ENCODE measurements at places on chromosomes 6 and 20.

GRCh38 chr6:118914598-118914997 is 20.4 kb downstream of the MCM9 start:
- DNase-seq = no peak

- no peak for DNase-seq
These were observed 193.1 kb downstream of the SIM1 start for GRCh38 chr6:100271625-100272024.

GRCh38 chr6:42366999-42367352 is 84.8 kb downstream of the TRERF1 start:
- DNase-seq = no peak

GRCh38 chr6:56026455-56027180 is 151.2 kb upstream of the BMP5 start:
- DNase-seq = no peak

DNA sequence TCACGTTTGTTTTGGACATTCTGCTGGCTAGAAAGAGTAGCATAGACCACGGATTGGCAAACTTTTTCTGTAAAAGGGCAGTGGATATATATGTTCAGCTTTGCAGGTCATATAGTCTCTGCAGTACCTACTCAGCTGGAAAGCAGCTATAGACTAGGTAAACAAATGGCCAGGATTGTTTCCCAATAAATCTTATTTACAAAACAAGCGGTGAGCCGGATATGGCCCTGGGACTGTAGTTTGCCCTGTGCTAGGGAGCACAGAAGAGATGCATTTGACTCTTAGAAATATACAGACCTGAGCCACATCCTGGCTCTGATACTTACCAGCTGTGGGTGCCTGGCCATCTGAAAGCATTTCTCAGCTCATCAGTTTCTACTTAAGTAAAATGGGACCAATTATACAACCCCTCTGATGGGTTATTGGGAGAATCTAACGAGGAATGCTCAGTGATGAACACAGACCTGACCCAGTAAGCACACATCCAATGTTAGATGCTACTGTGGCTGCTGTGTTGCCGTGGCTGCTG is 120.7 kb downstream of the TSHZ2 start:
- DNase-seq = no peak

DNA sequence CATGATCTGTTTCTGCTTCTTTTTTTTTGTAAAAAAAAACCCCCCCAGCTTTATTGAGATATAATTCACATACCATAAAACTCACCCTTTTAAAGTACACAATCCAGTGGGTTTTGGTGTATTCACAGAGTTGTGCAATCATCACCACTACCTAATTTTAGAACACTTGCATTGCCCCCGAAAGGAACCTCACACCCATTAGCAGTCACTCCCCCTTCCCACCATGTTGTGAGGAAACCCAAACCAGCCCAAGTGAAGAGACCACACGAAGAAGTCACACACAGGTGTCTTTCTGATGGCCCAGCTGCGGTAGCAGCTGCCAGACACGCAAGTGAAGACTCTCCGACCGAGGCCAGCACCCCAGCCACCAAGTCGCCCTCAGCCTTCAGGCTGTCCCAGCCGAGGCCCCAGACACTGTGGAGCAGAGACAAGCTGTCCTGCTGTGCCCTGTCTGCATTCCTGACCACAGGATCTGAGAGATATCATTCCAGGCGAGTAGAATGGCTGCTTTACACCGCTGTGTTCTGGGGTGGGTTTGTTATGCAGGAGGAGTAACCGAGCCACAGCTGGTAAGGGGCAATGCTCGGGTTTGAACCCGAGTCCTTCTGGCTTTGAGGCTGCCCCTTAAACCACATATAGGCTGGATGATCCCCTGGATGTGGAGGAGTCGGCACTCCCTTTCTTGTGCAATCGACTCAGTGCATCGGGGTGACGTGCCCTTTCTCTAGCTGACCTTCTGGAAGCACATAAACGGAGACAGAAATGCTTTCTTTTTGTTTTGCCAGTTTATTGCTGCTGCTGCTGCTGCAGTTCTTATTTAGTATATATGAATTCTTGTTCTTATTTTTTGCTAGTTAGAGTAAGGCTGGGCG is 59.1 kb upstream of the PTPN1 start:
- DNase-seq = no peak

DNA sequence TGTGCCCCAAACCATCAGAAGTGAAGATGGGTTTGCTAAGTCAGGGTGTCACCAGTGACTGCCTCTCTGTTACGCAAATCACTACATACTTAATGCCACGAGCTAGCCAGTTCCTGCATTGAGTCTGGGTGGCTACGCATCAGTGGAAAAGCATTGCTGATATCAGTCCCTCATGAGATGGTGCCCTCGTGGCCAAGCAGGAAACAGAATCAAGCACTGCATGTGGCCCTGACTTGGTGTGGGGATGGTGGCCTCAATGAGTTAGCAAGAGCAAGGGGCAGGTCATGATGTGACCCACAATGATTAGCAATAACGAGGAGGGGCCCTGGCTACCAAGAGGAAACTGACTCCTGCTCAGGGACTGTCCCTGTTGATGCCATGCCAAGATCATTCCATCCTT is 51.6 kb upstream of the FNDC1 start:
- DNase-seq = no peak

- no peak for DNase-seq
These were observed 53.0 kb upstream of the FUCA2 start for GRCh38 chr6:143564484-143565017.

DNA sequence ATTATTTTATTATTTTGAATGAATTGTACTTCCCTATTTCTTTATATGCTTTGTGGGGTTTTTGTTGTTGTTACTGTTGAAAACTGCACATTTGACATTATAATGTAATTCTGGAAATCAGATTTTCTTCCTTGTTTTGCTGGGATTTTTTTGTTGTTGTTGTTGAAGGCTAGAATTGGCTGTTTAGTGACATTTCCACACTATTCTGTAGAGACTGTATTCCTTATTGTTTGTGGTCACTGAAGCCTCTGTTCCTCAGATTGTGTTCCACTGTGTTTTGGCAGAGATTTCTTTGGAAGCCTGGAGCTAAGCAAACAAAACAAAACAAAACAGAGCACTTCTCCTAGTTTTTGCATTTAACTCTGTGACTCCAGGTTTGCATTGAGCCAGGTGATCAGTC is 52.9 kb downstream of the CDYL start:
- no peak for DNase-seq

- no peak for DNase-seq
These were observed 222.8 kb upstream of the CDYL start for GRCh38 chr6:4553387-4553786.
